ENCODE measurements at places on chromosomes 13 and 19.

DNA sequence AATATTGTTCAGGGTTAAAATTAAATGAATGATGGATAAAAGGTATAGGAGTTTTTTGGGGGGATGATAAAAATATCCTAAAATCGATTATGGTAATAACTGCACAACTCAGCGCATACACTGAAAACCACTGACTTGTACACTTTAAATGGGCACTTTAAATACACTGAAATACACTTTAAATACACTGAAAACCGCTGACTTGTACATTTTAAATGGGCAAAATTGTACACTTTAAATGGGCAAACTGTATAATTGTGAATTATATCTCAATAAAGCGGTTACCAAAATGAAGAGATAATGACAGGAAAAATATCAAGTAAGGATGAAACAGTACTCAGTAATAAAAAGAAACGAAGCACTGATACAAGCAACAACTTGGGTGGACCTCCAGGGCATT is 1.5 kb downstream of the LIG1 start:
- no peak for DNase-seq

DNA sequence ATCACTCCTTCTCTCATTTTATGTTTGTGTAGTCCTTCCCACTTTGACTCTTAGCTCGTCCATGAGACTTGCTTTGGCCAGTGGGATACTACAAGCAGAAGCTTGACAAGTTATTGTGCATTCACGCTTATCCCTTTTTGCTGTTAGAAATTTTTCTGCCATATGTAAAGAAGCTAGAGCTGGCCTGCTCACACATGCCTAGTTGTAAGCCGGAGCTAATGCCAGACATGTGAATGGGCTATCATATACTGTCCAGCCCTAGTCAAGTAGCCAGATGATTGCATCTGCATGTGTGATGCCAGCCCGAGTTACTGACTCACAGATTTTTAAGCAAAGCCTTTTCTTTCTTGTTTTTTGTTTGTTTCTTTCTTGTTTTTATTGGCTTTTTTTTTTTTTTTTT is 460.7 kb downstream of the TDRD3 start:
- no peak for DNase-seq

- no peak for DNase-seq
Observed at GRCh38 chr19:45953676-45954075, 20.0 kb downstream of the NOVA2 start.

- no peak for DNase-seq
Observed at GRCh38 chr19:40739871-40740703, 10.2 kb downstream of the ACTMAP start.

DNA sequence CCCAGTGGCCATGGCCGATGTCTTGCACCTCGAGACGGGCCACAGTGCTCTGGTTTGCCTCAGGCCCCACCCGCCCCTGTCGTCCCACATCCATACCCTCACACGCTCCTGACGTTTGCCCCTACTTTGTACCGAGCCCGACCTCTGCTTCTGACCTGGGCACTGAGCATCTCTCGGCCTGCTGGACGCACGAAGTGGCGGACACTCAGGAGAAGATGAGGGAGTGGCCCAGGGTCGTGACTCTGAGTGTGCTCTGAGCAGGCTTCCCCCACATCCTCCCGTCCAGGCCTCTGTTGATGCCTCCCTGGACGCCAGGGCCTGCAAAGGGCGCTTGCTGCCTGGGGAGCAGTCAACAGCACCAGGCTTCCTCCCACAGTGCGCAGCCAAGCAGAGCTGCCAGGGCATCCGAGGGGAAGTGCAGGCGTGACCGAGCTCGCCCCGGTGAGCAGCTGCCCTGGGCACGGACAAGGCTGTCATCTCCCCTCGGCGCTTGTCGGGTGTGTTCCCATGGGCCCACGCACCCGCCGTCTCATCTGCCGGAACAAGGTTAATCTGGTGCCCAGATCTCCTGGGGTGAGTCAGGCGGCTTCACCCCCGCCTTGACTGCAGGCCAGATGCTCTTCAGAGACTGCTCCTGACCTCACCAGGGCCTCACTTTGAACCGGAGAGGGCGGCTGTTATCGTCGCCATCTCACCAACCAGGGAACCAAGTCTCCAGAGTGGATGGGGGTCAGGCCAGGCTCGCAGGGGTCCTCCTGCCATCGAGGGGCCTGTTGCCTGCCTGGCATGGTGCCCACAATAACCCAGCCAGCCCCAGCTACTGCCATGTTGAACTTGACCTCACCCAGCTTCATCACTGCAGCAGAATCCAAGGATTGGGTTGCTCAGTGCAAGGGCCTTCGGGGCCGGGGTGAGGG is 27.2 kb downstream of the COMP start:
- DNase-seq: no peak

DNA sequence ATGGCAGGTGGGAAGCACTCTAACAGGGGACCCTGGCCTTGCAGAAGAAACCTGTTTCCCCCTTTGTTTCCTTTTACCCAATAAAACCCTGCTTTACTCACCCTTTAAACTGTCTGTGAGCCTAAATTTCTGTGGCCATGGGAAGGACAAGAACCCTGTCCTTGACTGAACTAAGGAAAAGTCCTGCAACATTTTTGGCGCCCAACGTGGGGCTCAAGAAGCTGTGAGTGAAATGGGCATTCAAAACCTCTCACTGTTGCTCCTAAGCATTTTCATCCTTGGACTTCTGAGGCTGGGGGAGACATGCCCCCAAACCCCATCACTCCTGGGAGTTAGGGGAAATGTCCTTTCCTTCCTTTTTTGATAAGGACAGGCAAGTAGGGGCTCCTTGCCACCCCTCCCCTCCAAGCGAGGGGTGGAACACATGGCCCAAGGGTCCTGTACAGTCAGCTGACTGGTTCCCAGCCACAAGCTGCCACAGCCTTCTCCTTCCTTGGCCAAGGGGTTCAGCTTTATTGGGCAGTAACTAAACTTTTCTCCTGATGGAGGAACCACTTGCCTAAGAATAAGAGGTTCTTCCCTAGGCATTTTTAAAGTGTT is 381.6 kb downstream of the KLF5 start:
- no peak for DNase-seq

DNA sequence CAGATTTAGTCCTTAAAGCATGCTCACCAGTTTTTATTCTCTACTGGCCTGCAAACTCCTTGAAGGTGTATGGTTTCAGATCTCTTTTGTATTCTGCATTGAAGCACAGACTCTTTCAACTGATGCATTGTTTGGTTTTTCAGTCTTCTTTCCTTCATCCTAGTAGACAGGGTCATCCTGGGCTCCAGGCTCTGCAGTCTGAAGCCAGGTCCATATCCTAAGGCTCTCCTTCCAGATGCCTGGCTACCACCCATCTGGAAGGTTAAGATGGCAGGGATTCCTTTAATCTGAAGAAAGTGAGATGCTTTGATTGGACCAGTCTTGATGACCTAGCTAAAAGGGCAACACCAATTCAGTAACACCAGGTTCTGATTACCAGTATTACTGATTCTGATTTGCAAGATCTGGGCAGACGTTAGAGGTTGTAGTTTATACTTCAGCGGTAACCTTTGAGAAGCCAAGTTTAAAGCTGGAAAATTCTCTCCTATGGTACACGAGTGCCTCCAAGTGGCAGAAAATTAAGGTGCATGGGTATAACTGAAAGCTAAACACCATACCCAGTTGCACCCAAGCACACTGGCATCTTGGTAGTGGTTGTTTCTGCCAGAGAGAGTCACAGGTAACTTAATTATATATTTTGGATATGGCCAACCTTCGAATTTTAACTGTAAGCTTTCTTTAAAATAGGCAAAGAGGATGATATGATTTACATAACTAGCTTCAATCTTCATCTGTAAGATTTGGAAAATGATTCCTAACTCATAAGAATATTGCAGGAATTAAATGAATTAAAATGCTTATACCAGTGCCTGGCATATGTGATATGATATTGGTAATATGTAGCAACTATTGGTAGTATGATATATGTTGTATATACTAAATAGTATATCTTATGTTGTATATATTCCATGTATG is 1651.9 kb upstream of the MIR17HG start:
- no peak for DNase-seq

- no peak for DNase-seq
Observed at GRCh38 chr13:101618440-101619187, 166.1 kb downstream of the ITGBL1 start.

DNA sequence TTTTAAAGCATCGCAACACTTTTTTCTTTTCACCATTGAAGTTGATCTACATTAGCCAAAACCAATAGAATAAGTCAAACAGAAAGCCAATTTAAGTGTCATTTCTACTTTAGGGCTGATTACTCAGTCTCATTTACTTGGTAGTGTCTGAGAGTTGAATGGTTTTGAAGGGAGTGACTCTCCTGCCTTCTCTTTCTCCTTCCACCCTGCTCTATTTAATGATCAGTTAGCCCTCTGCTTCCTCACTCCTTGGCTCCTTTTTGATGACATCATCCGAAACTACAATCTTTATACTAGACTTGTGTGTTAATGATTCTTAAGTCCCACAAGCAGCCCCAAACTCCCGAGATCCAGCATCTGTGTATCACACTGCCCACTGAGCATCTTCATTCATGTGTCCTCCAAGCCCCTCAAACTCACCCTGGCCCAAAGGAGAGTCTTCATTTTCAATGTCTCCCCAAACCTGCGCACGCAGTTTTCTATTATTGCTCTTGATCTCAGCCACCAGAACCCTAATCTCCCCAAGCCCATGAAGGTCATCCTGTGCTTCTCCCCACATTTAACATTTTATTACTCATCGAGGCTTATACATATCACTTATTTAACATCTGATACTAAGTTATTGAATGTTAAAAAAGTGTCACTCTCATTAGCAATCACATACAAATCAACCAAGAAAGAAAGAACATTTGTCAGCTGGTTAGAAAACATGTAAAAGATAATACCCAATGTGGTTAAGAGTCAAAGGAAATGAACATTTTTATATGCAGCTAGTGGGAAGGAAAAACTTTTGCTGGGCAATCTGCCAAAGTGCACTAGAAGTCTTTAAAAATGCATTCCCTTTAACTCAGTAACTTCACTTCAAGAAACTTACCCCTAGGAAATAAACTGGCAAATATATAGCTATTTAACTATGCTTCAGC is 32.2 kb upstream of the ARGLU1 start:
- DNase-seq: no peak

DNA sequence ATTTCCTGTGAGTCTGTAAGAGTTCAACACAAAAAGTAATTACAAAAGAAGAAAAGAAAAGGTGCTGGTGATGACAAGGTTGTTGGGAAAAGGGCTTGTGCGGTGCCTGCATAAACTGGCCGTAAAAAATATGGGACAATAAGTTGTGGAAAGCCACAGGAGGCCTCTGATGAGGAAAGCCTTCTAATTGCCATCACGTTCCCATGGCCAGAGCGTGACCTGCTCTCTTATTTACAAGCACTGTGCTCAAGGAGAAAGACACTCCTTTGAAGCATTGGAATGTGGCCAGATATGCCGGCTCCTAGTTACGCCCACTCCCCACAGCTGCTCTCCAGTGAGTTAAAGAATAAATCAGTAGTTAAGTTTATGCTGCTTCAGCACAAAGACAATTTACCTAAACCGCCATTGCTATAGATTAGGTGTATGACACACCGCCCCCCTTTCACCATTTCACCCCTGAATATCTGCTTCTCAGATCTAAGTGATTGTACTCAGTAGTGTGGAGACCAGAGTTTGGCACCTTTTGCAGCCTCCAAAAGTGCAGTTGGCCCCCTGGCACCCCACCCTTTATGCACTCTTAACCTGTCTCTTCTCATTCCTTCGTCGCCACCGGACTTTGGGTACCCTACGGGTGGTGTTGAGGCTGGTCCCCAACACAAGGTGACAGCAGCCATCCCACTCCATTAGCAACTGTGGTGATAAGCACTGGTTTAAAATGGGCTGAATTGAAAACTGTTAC is 8.1 kb upstream of the PGLYRP1 start:
- no peak for DNase-seq

DNA sequence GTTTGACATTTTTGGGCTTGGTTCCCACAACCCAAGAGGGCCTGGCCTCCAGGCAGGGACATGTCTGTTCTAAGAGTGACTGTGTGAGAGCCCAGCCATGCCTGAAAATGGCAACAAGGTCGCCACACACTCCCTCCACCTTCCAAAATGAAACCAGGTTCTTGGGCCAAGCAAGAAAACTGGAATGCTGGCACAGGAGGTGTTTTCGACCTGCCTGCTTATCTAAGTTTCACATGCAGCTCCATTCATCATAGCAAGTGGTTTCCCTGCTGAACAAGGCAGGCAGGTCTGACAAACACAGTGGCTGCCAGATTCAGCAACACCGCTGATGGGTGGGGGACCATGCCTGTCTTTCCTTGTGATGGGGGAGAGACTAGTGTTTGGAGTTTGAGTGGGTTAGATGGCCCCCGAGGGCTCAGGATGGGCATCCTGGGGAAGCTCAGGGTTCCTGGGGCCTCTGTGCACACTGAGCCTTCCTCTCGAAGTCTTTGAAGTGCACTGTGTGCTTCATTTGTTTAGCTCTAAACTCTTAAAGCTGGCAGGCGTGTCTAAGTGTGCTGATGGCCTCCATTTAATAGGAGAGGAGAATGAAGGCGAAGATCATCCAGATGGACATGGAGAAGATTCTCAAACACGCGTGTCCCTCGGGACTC is 17.9 kb upstream of the GAS6 start:
- no peak for DNase-seq

DNA sequence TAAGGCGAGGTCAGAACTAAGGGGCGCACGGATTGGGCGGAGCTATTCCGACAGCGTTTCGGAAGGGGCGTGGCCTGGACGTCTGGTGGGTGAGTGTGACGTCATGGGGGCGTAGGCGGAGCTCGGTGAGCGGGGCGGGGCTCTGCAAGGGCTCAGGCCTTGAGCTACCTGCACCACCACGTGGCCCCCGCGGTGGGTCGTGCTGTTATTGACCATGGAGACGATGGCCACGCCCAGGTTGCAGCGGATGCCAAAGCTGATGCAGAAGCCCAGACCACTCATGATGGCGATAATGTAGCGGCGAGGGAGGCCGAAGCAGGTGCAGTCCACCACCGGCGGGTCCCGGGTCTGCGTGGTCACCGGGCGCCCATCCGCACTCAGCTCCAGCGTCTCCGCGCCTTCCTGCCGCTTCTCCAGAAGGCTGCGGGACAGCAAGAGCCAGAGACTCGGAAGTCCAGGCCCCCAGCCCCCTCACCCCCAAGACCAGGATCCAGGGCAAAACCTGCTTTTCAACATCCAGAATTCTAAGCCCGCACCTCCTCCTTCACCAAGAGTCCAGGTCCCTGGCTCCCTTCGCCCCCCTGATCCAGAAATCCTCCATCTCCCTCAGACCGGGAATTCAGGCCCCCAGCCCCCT is 4.8 kb downstream of the SLC17A7 start:
- no peak for DNase-seq

DNA sequence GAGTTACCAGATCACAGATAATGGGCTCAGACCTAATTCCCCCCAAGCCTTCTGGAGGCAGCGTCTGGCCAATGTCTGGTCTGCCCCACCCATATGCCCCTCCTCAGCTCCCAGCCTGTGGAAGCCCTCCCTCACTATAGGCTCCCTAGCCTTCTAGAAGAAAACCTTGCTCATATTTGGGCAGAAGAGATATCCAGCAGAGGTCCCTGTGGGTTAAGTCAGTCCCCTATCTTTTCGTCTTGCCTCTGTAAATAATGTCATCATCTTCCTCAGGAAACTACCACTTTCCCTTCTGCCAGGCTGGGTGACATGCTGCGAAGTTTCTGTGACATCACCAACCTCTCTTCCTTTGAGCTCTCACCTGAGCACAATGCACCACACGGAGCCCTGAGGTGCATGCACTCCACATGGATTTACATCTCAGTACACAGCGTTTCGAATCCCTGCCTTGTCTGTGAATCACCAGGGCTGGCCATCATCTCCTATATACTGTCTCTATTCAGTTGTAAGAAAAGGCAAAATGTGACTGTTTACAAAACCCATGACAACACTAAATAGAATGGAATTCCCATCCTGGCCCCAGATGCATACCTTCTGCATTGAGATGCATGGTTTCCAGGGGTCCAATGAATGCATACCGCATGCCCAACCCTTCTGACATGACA is 112.8 kb downstream of the CRYL1 start:
- no peak for DNase-seq

GRCh38 chr19:20102097-20102496 is 24.3 kb downstream of the ZNF90 start:
- DNase-seq: no peak

Data from activated CD4-positive, alpha-beta T cell treated with anti-CD3 and anti-CD28 coated beads for 1 hour (primary cell).